ENCODE measurements at places on chromosomes 7 and 10.

DNA sequence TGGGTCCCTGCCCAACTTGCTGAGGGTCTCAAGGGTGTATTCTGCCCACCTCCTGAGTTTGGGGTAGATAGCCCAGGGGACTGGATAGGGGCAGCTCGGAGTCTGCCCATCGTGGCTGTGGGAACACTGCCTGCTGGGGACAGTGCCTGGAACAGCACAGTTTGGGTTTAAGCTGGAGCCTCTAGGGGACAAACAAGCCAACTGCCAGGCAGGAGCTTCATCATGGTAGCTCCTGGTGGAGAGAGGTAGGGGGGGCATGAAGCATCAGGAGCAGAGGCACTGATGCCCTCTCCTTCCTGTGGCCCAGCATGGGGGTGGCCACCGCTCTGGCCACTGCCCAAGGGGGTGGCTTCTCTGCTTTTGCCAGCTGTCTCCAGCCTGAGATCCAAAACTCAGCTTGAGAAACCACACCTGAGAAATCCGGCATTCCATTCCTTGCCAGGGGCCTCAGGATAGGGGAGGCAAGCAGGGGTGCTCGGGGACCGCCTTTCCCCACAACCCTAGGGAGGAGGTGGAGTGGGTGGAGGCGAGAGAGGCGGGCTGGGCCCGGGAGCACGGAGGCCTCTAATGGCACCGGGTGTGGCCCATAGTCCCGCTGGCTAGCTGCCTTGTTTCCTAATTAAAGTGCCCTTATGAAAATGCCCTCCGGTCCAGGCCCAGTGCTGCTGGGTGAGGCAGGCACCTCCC lies 47.6 kb downstream of the UNC5B start:
- no peak for DNase-seq

DNA sequence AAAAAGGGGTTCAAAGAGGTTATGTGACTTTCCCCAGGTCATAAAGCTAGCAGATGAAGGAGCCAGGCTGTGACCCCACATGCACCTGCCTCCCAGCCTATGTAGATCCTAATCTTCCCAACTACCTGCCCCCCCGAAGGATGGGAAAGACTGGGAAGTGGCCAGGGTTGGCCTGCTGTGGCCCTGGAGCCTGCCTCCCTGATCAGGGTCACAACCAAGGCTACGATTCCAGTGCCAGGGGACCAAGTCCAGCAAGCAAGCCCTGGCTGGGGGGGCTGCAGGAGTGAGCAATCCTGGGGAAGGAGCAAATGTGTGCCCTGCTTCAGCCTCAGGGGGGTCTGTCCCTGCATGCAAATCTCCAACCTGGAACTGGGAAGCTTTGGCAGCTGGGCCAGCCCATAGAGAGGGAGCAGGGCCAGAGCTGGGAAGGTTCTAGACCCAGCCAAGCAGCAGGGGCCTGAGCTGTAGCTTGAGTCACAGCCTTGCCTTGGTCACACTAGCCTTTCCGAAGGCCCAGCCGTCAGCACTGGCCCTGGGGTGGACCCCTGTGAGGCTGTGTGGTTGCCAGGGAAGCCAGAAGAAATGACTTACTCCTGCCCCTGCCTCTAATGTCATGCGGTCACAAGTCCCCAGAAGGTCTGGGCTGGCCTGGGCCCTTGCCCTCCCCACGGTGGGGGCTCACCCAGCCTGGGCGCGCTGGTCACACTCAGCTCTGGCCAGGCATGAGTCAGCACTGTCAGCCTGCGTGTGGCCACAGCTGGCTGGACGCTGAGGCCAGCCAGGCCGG lies 96.4 kb upstream of the ZMIZ1 start:
- DNase-seq: peak; percentile 84

- DNase-seq: no peak
Observed at GRCh38 chr10:69353977-69354635, 62.6 kb downstream of the TACR2 start.

DNA sequence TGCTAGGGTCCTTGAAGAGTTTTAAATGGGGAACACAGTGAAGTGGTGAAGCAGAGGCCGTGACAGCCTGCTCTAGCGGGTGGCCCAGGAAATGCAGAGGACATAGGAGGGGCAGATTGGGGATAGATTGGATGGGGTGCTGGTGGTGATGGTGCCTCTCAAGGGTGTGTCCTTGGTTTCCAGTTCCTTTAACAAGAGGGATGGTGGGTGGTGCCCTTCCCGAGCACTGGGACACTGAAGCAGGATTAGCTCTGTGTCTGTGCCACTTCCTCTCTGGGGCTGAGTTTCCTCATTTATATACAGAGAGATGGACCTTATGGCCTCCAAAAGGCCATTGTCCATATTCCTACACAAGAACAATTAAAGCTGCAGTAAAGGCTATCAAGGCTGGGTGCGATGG lies 285.5 kb downstream of the TCF7L2 start:
- DNase-seq: no peak

DNA sequence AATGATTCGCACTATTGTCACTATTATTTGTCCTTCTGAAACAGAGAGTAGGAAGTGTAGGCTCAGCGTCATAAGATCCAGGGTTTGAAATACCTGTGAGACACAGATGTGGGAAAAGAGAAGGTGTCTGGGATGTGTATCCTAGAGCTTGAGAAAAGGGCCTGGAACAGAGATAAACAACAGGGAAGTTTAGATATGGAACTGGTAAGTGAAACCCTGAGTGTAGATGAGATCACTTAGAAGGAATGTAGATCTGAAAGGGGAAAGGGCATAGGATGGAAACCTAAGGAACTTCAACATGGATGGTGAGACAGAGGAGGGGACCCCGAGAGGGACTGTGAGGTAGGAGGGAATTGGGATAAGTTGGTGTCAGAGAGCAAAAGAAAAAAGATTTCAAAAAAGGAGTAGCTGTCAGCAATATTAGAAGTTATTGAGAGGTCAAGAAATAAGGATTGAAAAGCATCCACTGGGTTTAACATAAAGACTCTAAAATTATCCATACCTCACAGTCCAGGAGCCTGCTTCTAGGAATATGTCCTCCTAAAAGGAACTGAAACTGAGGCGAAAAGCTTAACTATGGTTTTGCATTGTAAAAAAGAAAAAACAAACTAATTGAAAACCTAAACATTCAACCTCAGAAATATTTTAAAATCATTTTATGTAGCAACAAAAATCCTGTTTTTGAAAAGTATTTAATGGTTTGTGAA lies 119.2 kb upstream of the NPVF start:
- DNase-seq: no peak

DNA sequence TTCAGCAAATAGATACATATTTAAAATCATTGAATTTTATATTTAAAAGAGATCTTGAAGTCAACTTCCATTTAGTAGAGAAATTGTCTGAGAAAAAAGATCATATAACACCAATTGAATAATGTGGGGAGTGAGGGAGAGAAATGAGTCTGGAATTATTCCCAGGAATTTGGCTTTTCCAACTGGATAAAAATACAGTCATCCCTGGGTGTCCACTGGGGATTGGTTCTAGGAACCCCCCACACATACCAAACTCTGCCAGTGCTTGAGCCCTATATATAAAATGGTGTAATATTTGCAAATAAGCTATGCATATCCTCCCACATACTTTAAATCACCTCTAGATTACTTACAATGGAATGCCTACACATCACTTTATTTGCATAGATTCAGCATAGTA lies 162.8 kb upstream of the SEMA3C start:
- no peak for DNase-seq

GRCh38 chr10:103752680-103753248 lies 102.6 kb downstream of the SH3PXD2A start:
- DNase-seq: no peak

DNA sequence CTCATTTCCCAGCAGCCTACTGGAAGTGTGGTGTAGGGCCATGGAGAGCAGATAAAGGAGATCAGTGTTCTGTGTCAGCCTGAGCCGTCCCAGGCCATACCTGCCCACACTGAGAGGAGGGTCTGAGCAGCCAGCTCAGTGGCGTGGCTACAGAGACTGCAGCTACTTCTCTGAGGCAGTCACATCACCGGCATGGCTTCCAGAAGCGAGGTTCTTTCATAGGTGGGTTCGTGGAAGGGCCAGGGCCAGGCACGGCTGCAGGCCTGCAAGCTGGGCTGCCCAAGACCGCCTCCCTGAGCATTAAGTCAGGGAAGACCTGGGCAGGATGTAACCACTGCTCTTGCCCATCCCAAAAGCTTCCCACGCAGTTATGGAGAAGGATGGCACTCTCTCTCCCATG lies 34.9 kb downstream of the LDB3 start:
- no peak for DNase-seq

GRCh38 chr10:21402606-21403083 lies 122.8 kb downstream of the SKIDA1 start:
- no peak for DNase-seq

GRCh38 chr7:14024406-14024805 lies 34.9 kb upstream of the ETV1 start:
- DNase-seq: no peak

GRCh38 chr7:7996568-7996967 lies 28.0 kb downstream of the GLCCI1 start:
- no peak for DNase-seq

DNA sequence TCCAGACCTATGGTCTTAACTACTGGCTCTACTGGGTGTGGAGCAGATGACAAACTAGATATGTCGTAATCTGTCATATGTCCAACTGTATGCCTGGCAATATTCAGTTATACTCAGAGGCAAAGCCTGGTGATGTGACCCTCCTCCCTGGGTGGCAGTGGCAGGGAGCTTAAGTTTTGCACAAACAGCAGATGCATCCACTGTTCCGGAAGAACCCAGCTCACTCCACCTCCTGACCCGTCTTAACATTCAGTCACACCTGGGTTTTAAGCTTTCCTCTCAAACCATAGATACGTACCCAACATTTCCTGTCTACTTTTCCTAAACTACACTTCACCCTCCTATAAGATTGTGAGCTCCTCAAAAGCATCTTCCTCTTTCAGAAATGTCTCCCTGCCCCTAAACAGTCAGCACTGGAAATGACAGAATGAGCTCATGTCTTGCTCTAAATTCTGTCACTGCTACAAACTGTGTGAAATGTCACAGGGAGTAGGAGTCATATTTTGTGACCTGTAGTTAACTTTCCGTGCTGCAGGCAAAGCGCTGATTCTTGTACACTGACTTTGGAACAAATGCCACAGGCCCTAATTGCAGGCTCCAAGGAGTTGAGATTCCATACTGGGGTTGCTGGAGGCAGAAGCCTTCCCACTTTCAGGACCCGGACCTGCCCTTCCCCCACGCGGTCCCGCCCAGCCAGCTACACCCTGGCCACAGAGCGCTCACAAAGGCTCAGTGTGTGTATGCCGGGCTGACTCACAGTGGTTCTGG lies 23.9 kb downstream of the SCD start:
- DNase-seq: peak; percentile 80
